Effector CD4-positive, alpha-beta T cell (primary cell): ENCODE measurements at places on chromosomes 5 and 9.

GRCh38 chr9:83312537-83312936 is 225.7 kb downstream of the FRMD3 start:
- no peak for DNase-seq

- no peak for DNase-seq
Measured at GRCh38 chr5:116459301-116459700, 115.3 kb downstream of the SEMA6A start.

GRCh38 chr5:135067587-135067986 is 33.6 kb upstream of the PITX1 start:
- no peak for DNase-seq

- no peak for DNase-seq
Measured at GRCh38 chr9:110933350-110934001, 104.8 kb downstream of the LPAR1 start.

- no peak for DNase-seq
Measured at GRCh38 chr9:136558373-136558772, 12.5 kb upstream of the NOTCH1 start.

DNA sequence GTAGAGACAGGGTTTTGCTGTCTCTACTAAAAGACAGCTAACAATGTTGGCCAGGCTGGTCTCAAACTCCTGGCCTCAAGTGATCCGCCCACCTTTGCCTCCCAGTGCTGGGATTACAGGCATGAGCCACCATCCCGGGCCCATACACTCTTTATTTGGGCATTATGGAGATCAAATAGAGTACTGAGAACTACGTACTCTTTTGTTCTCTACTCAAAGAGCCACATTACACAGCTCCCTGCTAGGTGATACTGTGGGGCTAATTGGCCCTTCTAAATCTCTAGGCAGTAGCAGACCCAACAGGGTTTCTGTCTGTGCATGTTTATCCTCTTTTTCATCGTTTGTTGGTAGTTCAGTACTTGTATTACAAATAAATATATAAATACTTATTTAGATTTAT is 16.1 kb downstream of the CKMT2 start:
- DNase-seq = no peak
